Activated CD8-positive, alpha-beta memory T cell treated with anti-CD3 and anti-CD28 coated beads, Interleukin-2, amount 50 U/mL, for 48 hours (primary cell): ENCODE measurements at places on chromosomes 16 and 17.

DNA sequence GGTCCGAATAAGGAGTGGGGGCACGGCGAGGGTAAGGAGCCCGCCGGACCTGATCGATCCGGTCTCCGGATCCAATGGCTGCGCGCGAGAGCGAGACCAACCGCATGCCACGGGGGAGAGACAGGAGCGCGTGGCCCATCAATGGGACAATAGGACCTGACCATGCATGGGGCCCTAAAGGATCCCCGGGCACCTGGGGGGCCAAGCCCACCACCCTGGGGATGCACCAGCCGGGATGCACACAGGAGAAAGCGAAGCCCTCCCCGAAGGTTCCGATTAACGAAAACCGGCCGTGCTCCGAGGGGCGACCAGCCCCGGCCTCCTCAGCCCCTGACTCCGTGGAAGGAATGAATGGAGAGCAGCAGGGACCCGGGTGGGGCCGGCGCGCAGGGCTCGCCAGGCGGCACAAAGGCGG lies 525 bp downstream of the JPT1 start:
- DNase-seq: peak; percentile 71

GRCh38 chr16:75111514-75111940 lies 5.1 kb downstream of the LDHD start:
- DNase-seq: no peak

DNA sequence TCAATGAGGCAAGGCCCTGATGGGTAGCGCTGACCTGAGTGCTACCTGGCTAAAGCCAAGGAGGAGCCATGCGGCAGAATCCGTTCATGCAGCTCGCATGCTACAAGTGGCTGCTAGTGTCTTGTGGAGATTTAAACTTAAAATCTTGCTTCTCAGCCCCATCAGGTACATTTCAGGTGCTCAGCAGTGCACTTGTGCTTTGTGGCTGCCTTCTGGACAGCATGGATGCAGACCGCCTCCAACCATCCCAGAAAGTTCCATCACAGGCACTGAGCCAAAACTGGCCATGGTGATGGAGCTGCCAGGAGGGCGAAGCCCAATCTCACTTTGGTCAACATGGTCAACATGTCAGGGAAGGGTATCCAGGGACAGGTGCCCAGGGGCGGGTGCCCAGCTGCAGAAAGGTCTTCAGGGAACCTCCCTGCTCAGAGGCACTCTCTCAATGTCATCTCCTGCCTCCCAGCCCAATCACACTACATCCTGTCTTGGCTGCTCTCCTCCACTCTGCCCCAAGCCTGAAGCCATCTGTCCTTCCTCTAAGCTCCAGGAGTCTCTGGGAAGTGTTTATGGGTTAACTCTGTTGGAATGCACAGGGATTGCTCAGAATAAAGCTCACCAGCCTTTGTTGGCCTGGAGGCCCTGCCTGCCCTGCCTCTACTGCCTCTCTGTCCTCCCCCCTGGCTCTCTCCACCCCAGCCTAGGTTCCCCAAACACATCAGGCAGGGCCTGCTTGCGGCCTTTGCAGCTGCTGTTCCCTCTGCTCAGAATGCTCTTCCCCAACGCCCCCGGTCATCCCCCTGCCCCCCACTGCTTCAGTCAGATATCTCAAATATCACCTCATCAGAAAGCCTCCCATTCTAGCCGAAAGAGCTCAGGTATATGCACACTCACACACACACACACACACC lies 18.3 kb upstream of the TNFRSF13B start:
- DNase-seq: no peak

- no peak for DNase-seq
These were observed 12.7 kb downstream of the MYO18A start for GRCh38 chr17:29167393-29168078.

- no peak for DNase-seq
These were observed 104.0 kb downstream of the TMEM132E start for GRCh38 chr17:34683390-34683789.

DNA sequence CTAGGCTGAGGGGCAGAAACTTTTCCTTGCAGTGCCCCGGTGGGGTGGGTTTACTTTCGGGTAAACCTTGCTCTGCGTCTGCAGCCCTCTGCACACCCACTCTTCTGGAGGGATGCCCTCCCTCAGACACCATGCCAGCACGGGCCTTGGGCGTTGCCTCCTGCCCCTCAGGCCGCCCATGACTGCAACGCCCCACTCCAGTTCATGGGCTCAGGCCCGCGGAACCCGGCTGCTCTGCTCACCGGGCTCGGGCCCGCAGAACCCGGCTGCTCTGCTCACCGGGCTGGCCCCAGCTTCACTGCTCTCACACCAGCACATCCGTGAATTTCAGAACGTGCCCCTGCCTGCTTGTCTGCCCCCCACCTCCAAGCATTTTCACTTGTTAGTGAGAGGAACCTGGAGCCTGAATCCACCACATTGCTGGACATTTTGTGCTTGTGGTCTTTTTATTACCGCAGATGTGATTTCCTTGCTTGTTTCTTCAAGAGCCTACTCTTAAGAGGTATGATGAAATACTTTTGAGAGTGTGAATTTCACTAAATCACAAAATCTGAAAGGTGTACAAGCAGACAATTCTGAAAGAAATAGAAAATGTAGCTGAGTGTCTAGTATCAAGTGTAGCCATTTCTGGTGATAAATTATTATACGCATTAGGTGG lies 130.9 kb downstream of the RPTOR start:
- no peak for DNase-seq

GRCh38 chr16:63876103-63876502 lies 1245.8 kb downstream of the CDH11 start:
- DNase-seq: no peak

DNA sequence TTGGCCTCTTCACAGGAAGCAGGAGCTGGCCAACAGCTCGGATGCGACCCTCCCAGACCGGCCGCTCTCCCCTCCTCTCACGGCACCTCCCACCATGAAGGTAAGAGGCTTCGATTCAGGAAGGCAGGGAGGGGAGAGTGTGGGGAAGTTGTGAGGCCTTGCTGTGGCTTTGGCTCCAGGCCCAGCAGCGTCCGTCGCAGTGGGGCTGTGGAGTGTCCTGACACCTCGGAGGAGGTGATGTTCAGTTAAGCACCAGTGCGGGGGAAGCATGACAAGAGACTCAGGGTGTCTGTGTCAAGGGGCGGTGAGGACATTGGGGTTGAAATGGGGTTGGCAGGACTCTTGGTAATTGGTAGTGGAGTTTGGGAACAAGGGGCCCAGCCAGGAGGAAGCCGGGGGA lies 109.0 kb downstream of the RAP1GAP2 start:
- no peak for DNase-seq

- DNase-seq: no peak
These were observed 88.8 kb upstream of the ANKFN1 start for GRCh38 chr17:56064506-56064905.

DNA sequence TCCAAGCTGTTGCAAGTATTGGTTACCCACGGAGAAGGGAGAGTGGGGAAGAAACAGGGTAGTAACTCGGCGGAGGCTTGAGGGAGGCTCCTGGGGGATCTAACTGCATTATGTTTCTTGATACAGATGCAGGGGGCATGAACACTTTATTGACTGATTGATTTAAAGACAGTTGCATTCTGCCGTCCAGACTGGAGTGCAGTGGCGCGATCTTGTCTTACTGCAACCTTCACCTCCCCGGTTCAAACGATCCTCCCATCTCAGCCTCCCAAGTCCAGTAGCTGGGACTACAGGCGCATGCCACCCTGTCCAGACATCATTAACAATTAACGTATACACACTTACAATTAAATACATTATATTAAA lies 15.1 kb upstream of the ERN2 start:
- no peak for DNase-seq

- peak; percentile 72 for DNase-seq
These were observed 51.5 kb upstream of the MGAT5B start for GRCh38 chr17:76816590-76817135.

DNA sequence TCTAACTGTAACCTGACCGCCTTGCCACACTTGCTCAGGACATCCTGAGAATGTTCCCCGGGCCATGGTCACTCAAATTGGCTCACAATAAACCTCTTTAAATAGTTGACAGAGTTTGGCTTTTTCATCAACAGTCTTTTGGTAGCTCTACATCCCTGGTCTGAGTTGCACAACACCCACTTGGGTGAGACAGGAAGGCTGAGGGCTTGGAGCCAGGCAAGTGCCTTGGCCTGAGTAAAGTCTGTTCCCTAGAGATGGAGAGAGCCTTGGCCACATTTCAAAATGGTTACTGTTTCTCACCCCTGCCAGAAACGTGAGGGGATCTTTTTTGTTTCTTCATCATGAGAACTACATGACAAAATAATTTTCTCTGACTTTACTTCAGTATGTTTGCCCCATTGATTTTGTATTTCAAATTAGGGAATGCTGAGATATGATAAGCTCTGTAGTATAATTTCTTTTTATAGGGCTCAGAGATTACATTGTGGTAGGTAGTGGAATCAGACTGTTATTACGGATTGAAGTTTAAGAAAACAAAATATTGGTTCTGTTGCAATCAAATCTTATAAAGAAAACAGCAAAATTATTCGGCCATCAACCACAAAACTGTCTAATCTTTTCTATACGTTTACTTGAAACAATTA lies 53.9 kb upstream of the NETO2 start:
- DNase-seq: no peak

GRCh38 chr16:86740906-86741799 lies 162.8 kb downstream of the FOXL1 start:
- no peak for DNase-seq

DNA sequence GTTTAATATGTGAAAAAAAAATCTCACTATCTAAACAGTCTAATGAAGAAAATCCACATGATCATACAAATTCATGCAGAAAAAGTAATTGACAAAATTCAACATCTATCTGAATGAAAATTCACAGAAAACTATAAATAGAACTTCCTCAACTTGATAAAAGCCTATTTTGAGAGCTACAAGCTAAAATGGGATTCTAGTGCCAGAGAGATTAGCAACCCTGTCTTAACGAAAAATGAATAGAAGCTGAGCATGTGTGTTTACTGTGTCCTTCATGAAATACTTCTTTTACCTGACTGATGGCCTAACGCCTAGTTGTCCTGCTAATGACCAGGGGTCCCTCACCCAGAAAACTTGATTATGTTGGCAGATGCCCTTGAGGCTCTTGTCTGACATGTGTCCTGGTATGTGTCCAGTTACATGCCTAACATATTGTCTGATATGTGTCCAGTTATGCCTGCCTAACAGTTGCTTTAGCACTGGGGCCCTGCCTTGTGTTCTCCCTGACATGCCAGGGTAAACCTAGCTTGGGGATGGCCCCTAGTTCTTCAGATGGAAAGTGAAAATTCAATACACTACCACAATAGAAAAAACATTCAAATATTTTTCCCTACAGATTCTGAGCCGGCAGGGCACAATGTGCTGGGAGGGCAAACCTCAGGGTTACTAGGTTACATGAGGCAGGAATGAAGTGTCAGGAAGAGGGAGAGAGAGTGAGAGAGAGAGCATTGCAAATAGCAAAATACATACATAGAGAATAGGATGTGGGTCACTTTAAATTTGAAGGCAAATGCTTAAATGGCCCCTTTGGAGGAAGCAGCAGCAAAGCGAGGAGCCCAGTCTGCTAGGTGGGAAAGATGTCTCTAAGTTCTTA lies 834.0 kb downstream of the CDH11 start:
- DNase-seq: no peak

DNA sequence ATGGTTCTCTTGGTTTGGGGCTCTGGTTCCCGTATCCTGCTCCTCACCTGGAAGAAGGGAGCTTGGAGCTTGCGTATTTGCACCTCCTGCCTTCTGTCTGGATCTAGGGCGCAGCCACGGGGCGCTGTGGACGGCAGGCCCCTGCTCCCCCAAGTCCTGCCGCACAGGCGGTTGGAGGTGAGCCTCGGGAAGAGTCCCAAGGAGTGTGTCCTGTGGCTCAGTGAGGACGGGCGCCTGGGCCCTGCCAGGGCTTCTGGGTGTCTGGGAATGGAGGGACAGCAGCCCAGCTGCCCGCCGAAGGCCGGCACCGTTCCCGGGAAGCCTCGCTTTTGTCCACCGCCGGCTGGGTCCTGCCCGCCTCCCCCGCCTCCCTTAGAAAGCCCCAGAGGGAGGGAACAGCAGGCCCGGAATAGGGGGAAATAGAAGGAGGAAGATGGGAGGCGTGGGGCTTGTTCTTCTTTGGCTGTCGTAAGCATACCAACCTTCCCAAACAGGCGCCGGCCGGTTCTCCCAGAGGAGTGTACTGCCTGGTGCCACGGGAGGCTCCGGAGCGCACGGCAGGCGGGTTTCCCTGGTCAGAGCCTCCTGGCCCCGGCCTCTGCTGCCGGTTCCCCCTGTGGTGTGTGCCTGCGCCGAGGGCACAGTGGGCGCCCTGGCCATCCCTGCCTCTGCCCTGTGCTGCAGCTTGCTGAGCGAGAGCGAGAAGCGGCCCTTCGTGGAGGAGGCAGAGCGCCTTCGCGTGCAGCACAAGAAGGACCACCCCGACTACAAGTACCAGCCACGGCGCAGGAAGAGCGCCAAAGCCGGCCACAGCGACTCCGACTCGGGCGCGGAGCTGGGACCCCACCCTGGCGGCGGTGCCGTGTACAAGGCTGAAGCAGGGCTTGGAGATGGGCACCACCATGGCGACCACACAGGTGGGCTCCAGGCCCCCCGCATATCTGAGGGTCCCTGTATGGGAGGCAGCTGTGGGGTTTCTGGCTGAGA lies 1.8 kb downstream of the SOX8 start:
- no peak for DNase-seq

DNA sequence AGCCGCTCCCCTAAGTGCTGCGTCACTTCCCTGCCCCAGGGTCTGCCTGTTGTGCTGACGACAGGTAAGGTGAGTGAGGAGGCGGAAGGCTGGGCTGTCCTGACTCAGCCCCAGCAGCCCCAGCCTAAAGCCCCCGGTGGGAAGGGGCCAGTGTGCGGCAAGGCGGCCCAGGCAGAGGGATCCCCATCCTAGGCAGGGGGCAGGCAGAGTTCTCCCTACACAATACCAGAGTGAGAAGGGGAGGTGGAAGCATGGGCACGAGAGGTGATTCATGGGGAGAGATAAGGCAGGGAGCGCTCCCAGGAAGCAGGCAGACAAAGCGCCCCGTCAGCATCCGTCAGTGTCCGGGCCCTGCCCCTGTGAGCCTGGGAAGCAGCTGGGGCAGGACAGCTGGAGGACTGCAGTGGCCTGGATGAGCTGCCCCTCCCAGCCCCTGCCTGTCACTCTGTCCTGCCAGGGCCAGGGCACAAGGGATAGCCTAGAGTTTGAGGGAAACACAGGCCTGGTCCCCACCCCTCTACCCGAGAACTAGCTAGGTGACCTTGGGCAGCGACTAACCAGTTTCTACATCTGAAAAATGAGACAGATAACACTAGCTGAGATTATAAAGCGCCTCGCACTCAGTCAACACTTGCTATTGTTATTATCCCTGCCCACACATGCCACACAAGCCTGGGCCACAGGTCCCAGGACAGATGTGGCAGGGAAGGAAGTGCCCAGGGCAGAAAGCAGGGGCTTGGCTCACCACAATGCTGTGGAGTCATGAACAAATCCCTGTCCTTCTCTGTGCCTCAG lies 3.8 kb downstream of the FAM83G start:
- no peak for DNase-seq

- DNase-seq: no peak
These were observed 30.9 kb upstream of the CRYBA1 start for GRCh38 chr17:29215717-29216116.

- no peak for DNase-seq
These were observed 27.1 kb upstream of the VWA3A start for GRCh38 chr16:22065252-22065651.

- DNase-seq: no peak
These were observed 10.3 kb downstream of the ZNF469 start for GRCh38 chr16:88393034-88393433.
